Stimulated activated CD8-positive, alpha-beta memory T cell treated with anti-CD3 and anti-CD28 coated beads, Interleukin-15, amount 100 ng/mL, for 24 hours (primary cell): ENCODE measurements at places on chromosomes 2 and 18.

- DNase-seq: no peak
These were observed 58.7 kb upstream of the SLC66A3 start for GRCh38 chr2:11096591-11096990.

DNA sequence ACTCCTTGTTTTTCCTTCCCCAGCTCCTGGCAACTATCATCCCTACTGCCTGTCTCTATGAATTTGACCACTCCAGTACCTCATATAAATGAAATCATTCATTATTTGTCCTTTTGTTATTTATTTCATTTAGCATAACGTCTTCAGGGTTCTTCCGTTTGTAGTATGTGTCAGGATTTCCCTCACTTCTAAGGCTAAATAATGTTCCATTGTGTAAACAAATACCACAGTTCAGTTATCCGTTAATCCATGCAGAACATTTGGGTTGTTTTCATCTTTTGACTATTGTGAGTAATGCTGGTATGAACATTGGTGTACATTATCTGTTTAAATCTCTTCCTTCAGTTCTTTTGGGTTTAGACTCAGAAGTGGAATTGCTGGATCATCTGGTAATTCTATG lies 18.8 kb downstream of the DYNC2LI1 start:
- DNase-seq: no peak

DNA sequence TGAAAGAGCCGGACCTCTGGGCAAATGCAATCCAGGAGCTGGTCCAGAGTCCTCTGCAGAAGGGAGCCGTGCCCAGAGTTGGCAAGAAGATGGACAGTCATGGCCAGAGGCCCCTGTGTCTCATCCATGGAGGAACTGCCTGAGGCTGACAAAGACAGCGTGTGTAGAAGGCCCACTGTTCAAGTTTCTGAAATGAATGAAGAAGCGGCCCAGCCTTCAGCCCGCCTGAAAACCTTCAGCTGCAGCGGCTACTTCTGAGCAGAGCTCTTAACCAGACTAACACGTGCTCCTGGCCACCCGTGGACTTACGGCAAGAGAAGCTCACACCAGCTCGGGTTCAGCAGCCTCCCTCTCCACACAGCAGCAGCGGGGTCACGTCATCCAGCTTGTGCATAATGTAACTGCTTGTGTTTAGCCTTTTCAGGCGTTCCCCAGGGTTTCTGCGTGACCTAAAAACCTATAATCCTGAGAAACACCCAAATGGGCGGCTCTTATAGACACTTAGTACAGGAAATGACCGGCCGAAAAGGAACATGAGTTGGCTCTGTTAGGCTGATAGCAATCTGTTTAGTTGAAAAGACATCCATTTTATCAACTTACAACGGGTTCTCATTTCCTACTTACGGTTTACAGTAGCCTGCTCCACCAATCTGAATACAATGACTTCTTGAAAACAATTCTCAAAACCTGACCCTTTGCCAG lies at the start of gene FAM124B:
Gene FAM124B, minus strand, starts transcription at position 467 of the 702 bp plus-strand sequence. Its CDS starts 339 bp downstream, at position 128.
- DNase-seq: no peak

DNA sequence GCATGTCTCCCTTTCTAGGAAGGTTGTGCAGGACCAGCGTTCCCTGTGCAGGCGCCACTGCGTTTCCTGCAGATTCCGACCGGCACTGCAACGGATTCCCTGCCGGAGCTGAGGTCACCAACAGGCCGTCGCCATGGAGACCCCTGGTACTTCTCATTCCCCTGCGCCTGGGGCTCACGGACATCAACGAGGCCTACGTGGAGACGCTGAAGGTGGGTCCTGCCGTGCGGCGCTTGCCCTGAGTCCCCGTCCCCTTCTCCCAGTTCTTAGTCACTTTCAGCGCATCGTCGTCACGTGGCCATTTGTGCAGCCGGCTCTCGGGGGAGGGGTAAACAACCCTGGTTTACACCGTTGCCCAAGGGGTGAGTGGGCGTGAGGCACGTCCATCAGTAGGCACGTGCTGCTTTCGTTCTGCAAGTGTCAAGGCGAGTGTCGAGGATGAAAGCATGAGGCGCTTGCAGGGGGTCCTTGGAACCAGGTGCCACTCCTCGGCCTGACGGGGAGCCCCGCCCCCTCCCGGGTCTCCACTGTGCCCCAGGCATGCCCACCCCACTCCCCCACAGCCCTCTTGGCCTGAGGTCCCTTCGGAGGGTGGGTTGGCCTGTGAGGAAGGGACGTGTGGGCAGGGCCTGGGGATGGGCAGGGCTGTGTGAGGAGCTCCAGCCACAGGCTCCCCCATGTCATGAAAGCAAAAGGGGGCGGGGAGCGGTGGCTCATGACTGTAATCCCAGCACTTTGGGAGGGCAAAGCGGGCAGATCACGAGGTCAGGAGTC lies 19.8 kb downstream of the DTYMK start:
- DNase-seq: no peak

DNA sequence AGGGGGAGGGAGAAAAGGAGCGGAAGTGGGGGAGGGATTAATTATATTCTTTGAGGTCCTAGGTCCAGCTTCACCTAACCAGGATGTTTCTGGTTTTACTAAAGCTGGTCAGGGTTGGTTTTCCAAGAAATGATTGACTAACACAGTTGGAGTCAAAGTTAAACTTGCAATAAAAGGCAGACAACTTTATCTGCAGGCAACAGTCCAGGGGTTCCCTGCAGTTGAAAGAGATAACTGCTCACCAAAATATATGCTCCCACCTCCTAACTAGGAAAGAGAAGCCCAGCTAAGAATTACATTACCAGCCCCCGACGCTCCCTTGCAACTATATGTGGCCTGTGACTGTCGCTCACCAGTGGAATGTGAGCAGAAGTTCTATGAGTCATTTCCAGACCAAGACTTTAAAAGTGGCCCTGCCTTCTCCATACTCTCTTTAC lies 140.0 kb upstream of the PKDCC start:
- no peak for DNase-seq

- DNase-seq: no peak
These were observed 434.2 kb upstream of the MYT1L start for GRCh38 chr2:2765176-2765800.

GRCh38 chr2:134336352-134336751 lies 82.5 kb downstream of the MGAT5 start:
- DNase-seq: no peak
